Stimulated activated CD8-positive, alpha-beta memory T cell treated with anti-CD3 and anti-CD28 coated beads, Interleukin-12 subunit alpha, Interleukin-12 subunit beta, amount 100 ng/mL, for 1 hour (primary cell): ENCODE measurements at places on chromosomes 6 and 20.

GRCh38 chr20:23918101-23918862, 38.7 kb upstream of the CST5 start:
- no peak for DNase-seq

- DNase-seq, result no peak
These were observed 9.9 kb downstream of the PSMA7 start for GRCh38 chr20:62133051-62133845.

DNA sequence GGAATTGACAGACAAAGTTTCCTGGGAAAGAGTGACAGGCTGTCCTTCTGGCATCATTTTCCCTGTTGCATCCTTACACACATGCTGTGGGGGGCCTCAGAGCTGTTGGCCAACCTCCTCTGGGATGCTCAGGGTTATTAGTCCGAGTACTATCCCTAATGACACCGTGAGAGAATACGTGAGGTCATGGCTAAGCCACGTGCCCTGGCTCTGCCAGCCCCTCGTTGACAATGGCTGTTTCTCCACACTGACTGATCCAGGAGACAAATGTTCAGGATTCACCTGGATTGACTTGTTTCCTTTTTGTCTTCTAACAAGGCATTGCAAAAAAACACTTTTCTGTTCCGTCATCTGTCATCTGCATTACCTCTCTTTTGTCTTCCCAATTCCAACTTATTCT, 604.6 kb downstream of the TFAP2A start:
- DNase-seq, result no peak

DNA sequence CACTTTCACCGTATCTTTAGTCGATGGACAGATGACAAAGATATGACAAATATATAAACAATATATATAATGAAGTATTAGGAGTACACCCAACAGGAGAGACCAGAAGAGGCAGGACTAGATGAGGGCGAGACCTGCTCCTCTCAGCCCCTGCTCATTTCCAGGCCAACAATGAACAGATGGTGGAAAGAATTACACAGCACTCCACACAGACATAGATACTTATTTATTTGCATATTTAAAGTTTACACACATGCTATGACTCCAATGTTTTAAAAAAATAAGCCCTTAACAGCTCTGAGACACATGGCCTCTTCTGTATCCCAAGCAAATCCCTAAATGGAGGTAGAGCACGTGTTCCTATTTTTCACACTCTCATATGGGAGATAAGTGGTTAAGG, 10.4 kb downstream of the FAM210B start:
- DNase-seq, result no peak

DNA sequence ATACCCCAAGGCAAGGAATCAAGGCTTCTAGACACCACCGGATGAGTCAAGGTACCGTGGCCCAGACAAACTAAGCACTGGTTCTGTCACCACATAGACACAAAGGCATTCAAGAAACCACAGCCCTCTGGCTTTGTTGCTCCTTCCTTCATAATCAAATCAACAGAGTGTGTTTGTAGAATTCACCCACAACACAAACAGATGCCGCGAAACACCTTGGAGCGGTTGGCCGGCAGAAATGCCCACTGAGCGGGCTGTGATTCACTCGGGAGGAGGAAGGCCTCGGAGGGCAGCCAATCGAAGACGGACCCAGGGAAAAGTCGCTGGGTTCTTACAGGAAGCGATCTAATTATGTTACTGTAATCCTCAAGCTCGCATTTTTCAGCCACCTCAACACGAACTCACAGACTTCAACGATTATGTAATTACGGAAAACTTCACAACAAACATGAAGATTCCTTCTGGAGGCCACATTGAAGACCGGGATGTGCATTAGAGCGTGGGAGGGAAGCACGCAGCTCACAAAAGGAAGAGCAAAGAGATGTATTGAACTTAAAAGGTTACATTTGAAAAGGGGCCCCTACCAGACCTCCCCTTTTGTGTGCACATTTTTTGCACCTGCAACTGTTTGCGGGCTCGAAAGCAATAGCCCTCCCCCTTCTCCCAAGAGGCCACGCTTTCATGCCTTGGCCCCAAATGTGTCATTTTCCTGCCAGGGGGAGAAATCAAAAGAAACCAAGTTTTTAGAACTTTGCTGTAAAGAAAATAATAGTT, 184.7 kb upstream of the PREP start:
- DNase-seq, result no peak

GRCh38 chr6:87724983-87725811, 23.2 kb upstream of the AKIRIN2 start:
- DNase-seq, result no peak

DNA sequence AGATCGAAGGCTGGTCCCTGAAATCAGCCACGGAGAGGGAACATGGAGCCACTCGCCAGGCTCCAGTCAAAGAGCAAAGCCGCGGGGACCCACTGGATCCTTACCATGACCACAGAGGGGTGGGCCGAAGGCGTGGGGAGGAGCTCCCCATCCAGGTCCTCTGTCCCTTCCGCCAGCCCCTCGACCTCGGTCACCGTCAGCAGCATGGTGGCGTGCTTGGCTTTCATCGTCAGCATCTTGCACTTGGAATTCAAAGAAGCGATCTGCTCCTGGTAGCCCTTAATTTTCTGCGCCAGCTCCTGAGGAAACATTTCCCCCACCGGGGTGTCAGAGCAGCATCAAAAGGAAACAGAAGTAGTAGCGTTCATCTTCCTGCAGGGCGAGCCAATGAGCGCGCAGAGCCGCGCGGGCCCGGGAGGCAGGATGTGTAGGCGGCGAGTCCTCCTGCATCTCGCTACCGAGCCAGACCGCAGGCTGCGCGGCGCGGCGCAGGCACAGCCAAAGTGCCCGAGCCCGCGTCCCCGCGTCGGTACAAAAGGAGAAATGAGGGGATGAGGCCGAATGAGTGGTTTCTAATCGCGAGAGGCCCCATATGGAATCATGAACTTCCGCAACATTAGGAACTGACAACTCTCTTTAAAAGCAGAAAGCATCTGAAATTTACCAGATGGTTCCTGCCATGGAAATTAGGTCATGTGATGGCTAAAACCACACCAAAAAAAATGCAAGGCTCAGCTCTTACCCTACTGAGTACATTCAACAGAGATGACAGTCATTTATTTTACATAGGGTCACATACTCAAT, 335.2 kb downstream of the SYNE1 start:
- peak; percentile 81 for DNase-seq

- DNase-seq, result no peak
These were observed 4.2 kb downstream of the DUSP22 start for GRCh38 chr6:296151-297122.

DNA sequence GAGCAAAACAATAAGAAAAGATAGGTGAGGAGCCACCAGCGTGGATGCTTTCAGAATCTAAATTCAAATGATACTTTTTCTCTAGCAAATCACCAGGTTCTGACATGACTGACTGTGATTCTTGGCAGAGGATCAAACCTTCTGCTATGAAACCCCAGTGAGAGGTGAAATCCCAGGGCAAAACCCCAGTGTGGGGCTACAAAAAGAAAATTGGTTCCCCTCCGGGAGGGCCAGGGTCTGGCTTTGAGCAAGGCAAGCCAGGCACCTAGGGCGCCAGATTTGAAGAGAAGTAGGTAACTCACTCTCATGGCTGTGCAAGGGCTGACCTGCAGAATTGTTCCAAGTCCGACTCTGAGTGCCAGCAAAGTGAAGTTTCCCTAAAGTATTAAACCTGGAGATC, 20.2 kb upstream of the RALGAPA2 start:
- no peak for DNase-seq

DNA sequence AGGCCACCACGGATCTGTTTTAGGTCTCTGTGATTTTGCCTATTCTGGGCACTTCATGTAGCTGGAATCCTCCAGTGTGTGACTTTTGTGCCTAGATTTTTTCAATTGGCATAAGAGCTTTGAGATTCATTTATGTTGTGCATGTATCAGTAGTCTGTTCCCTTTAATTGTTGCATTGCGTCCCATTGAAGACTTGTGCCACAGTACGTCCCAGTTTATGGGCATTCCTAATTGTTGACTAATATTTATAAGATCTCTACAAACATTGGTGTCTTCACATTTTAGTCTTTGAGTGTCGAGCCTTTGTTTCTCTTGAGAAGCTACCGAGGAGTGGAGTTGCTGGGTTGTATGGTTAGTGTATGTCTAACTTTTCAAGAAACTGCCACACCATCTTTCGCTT, 704 bp upstream of the FAM210B start:
- DNase-seq, result no peak

DNA sequence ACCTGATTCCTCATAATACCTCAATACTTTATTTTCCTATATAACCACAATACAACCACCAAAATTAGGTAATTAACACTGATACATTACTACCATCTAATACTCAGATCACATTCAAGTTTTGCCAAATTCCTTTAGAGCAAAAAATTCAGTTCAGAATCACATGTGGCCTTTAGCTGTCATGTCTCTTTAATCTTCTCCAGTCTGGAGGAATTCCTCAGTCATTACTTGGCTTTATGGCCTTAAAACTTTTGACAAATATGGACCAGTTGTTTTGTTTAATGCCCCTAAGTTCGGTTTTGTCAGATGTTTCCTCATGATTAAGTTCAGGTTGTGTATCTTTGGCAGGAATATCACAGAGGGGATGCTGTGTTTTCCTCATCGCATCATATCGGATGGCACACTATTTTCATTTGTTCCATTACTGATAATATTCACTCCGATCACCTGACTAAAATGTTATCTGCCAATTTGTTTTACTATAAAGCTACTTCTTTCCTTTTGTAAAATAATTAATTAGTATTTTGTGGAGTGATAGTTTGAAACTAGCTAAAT, 51.2 kb upstream of the AKIRIN2 start:
- no peak for DNase-seq

GRCh38 chr6:161602359-161602758, 328.5 kb upstream of the AGPAT4 start:
- no peak for DNase-seq

DNA sequence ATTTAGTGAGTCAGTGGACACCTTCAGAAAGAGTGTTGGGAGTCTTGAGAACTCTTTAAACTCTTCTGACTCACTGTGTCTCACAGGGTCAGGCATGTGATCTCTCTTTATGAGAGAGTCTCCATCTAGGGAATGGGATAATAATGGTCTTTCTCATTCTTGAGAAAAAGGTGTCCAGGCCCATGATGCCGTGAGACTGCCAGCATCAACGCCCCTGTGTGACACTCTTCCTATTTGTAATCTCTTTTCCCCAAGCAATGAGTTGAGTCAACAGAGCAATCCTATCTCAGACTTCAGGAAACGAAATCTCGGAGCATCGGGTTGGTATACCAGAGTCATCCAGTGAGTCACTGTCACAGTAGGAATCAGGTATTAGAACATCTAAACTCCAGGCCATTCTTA, 82.3 kb upstream of the BMP2 start:
- DNase-seq, result no peak
